ENCODE measurements at places on chromosomes 7 and 10.
A peak's percentile ranks its signal among the peaks of the same experiment; 100 is the strongest.

- DNase-seq, result no peak
Measured at GRCh38 chr7:55274156-55274555, 91.0 kb upstream of the LANCL2 start.

DNA sequence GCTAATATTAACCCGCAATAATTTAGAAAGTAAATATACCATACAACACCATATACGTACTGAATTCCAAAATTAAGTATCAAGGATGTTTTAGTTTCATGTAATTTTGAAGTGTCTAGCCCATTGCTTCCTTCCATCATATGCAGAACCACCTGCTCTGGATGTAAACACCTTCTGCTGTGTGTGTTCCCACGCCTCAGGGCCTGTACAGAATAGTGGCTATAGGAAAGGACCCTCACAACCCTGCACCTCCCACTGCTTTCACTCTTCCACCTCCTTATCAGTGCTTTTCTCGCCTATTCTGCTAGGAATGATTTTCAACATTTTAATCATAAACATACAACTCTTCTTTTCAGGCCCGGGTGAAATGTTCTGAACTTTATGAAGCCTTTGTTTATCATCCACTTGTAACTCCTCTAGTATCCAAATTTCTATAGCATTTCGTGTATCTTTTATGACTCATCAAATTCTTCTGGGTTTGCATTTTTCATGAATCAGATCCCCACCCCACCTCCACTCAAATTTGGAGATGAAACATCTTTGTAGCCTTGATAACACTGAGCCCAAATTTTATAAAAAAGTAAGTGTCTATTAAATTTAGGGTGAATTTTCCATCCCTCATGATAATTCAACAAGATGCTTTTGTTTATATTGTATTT is 1106.8 kb upstream of the C7orf33 start:
- no peak for DNase-seq

DNA sequence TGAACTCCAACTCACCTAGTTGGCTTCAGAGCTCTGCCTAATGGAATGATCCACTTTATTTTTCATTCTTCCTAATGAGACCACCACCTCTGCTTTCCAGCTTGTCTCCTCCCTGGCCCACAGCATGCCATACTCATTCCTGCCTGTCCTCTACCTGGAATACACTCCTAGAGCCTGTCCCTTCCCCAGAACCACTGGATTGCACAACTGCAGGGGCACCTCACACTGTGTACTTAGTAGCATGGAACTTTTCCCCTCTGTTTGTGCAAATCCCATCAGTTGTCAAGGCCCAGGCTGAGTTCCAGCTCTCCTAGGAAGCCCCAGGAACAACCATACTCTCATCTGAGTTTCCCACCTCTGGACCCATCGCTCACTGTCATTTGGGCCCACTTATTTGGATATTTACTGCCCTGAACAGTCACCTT is 15.6 kb downstream of the ALDH18A1 start:
- DNase-seq, result no peak

DNA sequence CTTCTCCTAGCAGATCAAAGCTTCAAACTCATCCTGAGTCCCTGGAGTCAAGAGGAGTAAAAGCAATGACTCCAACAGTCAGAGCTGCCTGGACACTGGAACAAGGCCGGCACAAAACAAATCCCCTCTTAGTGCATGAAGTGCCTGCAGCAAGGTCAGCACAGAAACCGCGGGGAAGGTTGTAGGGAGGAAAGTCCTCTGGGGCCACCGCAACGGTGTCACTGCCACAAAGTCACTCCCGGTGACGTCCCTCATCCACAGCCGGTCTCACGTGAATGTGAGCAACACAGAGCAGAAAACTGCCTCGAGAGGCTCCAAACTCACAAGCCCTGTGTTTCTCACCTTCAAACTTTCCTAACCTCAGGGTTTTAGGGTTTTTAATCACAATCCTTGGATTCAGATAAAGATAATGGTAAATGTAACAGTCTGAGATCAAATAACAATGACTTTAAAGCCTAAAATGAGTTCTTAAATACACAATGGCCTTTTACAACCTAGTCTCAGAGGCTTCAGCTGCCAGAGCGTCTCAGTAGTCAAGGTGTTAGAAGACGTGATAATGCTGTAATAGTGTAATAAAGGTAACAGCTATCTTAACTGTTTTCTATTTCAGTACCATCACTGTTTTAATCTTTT is 274.3 kb downstream of the ZMYND11 start:
- peak; percentile 51 for DNase-seq

GRCh38 chr7:134203186-134203889 is 76.2 kb downstream of the LRGUK start:
- DNase-seq, result no peak

GRCh38 chr7:69790977-69791724 is 192.9 kb downstream of the AUTS2 start:
- no peak for DNase-seq

DNA sequence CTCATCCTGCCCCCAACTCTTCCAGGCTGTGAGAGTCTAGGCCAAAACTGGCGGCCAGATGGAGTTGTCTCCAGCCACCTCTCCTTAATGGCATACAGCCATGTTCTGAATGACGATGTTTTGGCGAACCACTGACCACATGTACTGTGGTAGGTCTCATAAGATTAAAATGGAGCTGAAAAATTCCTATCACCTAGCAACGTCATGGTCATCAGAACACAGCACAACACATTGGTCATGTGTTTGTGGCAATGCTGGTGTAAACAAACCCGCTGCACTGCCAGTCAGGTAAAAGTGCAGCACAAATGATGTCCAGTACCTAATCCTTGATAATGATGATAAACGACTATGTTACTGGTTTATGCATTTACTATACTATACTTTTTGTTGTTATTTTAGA is 290.0 kb upstream of the MKI67 start:
- DNase-seq, result peak; percentile 14

DNA sequence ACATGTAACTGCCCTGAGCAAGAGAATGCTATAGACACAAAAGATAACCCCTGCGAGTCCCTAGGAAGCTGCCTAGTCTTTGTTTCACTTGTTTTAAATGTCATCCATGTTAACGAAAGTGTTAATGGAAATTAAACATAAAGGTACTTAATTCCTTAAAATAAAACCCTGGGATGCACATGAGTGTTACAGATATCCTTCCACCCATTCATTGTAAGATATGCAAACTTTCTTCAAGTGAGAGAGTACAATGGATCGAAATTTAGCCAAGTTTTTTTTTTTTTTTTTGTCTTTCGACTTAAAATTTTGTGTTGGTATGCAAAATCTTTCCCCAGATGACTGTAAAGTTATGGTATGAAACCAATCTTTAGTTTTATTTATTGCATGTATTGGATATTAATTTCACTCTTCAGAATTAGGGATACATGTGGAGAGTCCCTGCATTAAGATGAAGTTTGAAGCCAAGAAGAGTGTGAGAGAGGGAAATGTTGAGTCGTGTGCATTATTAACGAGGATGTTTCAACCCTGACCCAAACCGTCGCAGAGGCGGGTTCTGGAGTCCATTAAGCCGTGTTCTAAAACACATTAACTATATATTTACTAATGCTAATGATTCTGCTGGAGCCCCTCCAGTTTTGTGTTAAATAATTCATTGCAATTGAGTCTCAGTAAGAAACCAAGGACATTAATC is 1.6 kb downstream of the CDK14 start:
- DNase-seq, result no peak

GRCh38 chr10:47264797-47265281 is 35.2 kb upstream of the GDF10 start:
- peak; percentile 49 for DNase-seq

DNA sequence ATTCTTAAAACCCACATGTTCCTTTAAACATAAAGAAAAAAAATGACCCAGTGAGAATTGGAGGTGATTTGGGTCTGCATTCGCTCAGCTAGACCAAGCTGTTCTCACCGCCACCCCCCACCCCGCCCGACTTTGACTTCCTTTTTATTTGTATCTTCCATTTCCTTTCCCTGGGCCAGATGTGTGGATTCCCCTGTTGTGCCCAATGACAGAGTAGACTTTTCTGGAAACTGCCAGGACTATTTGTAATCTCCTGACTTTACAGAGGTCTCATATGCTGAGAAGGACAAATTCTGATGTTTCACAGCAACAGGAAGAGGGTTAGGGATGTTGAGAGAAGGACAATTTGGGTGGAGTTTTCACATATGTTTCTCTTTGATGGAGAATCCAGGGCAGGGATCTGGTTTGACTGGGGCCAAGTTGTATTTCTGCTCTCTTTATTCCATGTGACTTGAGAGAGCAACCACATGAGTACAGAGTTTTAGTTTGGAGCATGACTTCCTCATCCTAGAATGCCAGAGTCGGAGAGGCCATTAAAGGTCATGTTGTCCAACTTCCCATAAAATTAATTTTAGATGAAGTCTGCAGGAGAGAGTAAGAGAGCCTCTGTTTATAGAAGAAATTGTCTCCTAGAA is 1023.2 kb downstream of the LRMDA start:
- DNase-seq, result no peak

DNA sequence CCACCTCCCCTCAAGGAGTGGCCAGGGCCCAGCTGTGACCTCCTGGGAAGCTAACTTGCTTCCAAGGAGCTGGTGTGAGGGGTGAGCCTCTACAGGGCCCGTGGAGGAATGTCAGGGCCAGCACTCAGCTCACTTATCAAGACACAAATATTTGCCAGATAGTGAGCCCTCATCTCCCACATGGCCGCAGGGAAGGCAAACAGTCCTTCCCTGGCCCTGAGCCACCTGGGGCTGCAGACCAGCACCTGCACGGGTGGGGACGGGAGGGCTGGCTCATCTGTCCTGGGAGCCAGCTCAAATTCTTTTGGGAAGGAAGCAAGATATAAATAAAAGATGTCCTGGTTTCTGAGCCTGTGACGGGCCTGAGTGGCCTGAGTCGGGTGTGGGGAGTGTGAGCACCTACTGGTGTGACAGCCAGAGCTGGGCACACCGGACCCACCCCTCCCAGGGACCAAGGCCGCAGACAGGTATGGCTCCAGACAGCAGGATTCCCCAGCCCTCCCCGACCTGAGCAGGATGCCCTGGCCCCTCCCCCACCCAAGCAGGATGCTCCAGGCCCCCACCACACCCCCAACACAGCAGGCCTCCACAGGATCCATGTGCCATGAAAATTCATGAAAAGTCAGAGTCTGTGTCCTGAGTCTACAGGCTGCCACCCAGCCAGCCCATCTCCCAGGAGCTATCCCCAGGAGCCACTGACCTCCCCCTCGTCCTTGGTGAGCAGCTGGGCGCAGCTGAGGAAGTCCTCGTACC is 148.0 kb downstream of the MAPK8 start:
- peak; percentile 72 for DNase-seq

- DNase-seq, result no peak
Measured at GRCh38 chr10:132392811-132393694, 3.9 kb upstream of the PWWP2B start.

DNA sequence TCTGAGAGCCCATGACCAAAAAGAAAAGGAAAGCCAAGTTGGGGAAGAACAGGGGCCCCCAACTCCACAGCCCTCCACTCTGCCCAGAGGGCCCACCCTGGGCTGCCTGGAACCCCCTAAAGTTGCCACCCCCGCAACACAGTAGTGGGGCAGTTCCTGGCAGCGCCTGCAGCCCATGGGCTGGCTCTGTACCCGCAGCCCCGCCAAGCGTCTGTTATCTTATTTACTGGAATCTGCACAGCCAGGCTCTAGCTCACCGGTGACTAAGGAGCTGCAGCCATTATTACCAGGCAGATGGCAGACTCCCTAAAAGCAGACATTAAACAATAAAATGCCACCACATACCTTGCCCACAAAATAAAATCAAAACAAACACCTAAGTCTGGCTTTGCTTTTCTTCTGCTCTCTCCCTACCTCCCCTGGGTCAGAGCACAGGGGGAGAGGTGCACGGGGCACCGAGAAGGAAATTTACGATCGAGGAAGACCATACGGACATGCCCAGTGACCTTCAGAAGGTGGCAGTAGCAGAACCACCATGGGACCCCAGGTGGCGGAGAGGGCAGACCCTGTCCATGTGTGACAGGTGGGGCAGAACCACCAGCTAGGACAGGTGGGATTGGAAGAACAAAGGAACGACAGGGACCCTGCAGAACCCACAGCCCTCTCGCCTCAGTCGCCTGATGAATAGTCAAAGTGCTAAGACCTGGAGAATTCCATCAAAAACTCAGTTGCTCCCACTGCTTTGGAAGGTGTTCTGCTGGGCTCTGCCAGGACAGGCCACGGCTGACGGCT is 66.3 kb downstream of the PRKAG2 start:
- DNase-seq, result no peak

GRCh38 chr7:112296432-112296831 is 89.9 kb downstream of the ZNF277 start:
- no peak for DNase-seq

- DNase-seq, result no peak
Measured at GRCh38 chr7:5422396-5423305, 983 bp downstream of the TNRC18 start.

GRCh38 chr10:16964576-16965343 is 147.5 kb upstream of the RSU1 start:
- DNase-seq, result no peak

- no peak for DNase-seq
Measured at GRCh38 chr7:84813376-84813775, 373.5 kb downstream of the SEMA3D start.

- no peak for DNase-seq
Measured at GRCh38 chr7:29350351-29350750, 155.8 kb downstream of the CHN2 start.

GRCh38 chr7:64628721-64629120 is 37.2 kb upstream of the ZNF107 start:
- no peak for DNase-seq

DNA sequence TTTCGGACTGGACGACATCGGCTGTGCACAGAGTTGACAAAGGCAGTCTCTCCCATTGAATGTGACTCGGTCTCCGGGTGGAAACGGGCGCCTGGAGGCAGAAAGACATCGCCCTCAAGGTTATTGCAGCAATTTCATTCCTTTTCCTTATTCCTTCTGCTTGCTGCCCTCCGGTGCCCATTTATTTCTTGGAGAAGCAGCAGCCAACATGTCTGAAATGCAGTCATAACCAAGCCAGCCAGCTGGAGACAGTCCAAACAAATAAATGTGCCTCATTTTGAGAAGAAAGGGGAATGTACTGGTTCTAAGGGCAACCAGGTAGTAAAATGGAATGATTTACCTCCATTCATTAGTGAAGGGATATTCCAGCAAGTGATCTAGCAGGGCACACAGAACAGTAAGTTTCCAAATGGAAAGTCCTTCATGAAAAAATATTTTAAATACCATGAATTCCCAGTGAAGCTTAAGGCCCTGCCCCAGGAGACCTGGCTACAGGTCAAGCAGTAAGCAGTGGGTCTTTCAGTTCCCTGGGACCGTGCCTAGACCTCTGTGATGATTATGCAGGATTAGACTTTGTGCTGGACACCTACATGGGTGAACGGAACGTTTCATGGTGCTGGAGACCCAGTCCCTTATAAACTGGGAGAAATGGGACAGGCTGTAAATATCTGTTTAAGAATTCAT is 86.6 kb downstream of the ABLIM1 start:
- no peak for DNase-seq

DNA sequence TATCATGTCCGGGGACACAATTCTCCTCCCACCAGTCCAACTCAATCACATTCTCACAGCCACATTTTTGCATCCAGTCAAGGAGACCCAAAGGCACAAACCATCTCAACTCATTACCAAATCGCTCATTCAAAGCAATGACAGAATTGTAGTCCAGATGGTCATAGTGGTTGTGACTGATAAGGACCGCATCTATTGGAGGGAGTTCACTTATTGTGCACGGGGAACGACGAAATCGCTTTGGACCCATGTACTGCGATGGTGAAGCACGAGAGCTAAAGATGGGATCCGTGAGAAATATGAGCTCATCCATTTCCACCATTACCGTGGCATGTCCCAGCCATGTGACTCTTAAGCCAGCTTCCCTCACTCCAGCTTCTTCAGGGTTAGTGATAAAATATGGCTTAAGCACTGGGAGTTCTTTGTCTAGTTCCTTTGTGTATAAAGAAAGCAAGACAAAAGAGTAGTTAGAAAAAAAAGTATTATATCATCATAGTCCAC is 29.1 kb downstream of the NAPEPLD start:
- DNase-seq, result no peak
